ENCODE measurements at places on chromosomes 16 and 17.

DNA sequence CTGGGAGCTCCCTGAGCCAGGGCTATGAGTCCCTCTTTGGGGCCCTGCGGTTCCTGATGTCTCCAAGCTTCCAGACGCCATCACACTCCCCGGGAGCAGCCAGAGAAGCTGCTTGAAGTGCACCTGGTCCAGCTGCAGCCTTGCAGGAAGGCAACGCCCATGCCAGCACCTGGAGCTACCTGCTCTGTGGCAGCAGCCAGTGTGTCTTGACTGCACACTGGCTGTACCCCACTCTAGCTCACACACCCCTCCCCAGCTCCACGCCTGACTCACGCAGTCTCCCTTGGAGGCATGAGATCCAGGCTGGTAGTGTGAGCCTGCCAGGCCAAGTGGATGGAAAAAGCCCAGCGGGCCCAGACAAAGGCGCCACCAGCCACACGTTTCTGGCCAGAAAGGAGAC is 63.3 kb downstream of the USP32 start:
- no peak for DNase-seq

DNA sequence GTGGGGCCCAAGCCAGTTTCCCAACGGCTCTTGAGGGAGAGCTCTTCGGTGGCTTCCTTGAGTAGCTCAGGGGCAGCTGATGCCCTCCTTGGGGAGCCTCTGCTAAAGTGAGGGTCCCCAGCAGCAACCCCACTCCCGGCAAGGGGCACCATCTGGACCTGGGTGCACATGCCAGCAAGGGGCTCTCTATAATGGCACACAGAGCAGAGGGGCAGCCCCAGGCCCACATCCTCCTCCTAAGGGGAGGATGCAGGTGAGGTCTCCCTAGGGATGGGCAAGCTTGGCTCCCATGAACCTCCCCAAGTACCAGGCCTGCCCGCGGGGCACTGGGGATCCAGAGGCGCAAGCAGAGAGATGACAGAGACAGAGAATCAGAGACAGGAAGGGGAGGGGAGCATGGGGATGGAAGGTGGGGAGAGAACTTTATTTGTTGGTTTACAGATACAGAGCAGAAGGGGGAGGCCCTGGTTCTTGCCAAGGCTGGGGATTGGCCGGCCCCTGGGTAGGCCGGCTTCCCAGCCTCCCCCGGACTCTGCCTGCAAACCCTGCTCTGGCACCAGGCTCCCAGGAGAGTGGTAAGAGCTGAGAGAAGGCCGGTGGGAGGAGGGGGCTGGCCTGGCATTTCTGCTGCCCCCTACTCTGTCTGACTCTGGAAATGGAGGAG is 61.4 kb downstream of the SRCIN1 start:
- no peak for DNase-seq

DNA sequence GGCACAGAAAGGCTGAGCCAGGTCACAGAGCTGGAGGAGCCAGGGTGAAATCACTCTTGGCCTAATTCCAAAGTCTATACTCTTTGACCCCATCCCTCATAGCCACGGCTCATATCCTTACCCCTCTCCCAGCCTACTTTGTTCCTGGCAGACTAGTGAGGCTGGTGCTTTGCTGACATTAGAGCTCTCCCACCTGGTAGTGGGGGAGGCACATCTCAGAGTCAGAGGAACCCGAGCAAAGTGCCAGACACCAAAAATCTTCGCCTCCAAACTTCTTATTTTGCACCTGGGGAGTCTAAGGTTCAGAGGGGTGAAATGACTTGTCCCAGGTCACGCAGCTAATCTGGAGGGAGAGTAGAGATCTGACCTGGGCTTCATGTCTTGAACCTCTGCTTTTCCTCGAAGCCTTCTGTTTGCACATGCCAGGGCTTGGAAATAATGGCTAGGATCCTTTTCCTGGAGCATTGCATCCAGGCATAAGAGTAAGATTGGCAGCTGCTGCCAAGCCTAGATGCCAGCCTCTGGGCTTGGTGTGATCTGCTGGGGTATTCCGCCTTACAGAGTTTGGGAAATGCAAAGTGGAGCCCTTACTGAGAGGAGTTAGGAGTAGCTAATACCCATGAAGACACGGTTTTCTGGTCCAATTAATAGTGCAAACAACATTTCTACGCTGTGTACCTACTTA is 126.9 kb downstream of the SPACA3 start:
- DNase-seq = no peak

- DNase-seq = no peak
These were observed 155.2 kb upstream of the KCNJ16 start for GRCh38 chr17:69919789-69920188.

DNA sequence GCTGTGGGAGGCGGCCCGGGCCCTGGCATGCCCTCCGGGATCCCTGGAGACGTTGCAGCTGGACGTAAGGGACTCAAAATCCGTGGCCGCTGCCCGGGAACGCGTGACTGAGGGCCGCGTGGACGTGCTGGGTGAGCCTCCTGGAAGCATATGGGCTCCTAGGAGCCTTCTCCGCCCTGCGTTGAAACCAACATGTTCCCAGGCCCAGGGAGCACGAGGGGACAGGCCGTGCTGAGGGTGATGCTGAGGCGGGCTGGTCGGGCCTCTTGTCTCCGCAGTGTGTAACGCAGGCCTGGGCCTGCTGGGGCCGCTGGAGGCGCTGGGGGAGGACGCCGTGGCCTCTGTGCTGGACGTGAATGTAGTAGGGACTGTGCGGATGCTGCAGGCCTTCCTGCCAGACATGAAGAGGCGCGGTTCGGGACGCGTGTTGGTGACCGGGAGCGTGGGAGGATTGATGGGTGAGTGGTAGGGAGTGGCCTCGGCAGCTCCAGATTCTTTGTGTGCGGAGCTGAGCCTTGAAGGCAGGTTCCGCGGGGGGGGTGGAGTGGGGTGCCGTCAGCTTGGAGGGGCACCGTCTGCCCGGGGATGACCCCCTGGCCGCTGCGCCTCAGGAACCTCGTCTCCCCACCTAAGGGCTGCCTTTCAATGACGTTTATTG is 567 bp downstream of the HSD17B1 start:
- no peak for DNase-seq

- no peak for DNase-seq
These were observed 24.0 kb downstream of the PCTP start for GRCh38 chr17:55774846-55775271.

DNA sequence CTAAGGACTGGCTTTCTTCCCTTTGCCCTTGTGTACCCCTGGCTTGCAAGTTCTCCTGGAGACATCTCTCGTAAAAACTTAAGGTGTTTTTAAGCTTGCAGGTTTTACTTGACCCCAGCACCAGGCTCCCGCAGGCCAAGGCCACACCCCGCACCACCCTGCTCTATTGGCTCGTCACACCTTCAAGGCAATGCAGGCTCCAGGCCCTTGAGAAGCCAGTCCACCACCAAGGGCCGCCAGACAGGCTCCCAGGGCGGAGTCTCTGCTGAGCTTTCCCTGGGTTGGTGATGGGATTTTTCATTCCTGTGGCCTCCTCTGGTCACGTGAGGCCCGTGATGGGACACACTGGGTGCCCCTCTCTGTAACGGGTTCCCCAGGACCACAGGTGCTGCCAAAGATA is 9.9 kb downstream of the CSNK1D start:
- DNase-seq = no peak

DNA sequence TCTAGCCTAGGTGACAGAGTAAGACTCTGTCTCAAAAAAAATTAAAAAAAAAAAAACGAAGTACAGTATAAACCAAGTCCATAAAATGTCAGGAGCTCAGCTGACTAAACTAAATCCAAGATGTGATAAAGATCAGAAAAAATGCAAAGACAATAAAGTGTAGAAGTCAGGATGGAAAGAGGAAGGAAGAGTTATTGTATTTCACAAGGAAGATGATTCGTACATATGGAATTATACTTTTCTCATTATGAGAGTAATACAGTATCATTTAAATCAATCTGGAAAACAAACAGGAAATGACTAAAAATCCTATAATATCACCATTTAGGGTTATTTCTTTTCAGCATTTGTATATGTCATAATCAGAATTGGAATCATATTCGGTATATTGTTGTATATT is 11.4 kb upstream of the APOH start:
- peak; percentile 70 for DNase-seq

- DNase-seq = no peak
These were observed 1.8 kb downstream of the KRTAP9-4 start for GRCh38 chr17:41251261-41251660.

- DNase-seq = no peak
These were observed 2.4 kb upstream of the EIF1 start for GRCh38 chr17:41686281-41686680.

- no peak for DNase-seq
These were observed 94.1 kb downstream of the MRM3 start for GRCh38 chr17:876272-876671.

DNA sequence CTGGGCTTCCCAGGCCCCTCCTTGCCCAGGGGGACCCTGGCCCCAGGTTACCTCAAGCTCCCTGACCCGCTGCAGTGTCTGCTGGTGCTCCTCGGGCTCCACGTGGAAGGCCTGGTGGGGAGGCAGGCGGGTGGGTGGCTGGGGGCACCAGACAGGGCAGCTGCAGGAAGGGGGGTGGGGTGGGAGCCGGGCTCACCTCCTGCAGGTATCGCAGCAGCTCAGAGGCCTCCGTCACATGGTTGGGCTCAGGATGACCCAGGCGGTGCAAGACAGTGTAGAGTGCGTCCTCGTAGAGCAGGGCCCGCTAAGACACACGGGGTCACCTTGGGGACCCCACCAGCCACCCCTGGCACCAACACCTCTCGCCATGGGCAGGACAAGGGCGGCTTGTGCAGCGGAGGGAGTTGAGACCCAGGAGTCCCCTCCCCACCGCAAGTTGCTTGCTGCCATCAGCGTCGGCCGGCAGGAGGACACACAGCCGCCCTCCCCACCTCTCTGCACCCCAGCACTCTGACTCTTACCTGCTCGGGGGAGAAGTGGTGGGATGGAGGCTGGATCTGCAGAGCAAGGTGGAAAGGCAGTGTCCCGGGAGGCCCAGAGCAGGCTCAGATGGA is 1.1 kb downstream of the UNC13D start:
- DNase-seq = no peak

GRCh38 chr16:51150165-51150887 is 744 bp downstream of the SALL1 start:
- peak; percentile 22 for DNase-seq

DNA sequence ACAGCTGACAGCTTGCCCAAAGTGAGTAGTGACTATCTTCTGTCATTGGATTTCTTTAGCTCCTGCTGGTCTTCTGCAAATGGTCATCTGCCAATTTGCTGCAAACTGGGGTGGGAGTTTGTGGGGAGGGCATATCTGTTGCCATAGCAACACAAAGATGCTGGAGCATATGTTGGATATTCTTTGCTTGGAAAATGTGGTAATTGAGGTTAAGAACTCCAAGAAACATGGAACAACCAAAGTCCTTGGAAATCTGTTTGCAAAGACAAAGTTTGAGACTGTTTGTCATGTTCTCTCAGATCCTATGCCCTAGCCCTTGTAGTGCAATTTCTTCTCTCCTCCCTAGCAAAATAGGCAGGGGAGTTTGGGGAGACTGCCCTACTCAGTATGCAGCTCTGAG is 155.3 kb downstream of the PRKCB start:
- DNase-seq = no peak

DNA sequence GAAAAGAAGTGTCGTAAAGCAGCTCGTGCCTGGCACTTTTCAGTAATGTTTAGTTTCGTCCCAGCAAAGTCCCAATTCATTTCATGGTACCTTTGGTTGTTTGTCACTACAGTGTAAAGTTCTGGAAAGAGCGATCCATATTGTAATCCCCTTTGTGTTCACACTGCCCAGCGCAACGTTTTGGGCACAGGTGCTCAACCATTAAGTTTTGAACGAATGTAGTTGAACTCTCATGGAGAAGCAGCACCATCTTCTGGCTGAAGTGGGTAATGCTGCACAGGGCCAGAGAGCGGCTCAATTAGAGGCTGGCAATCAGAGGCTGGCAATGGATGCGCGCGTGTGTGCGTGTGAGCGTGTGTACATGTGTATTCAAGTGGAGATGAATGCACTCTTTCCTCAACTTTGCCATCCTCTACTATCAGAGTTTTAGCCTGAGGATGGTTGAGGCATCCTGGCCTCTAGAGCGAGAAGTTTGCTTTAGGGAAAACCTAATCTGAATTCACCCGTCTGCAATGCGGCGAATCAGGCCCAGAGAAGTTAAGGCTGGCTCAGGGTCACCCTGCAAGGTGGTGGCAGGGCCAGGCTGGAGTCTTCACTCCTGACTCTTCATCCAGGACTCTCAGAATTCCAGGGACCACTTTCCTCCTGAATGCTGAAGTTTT is 29.9 kb downstream of the DYNLL2 start:
- DNase-seq = peak; percentile 79

GRCh38 chr17:63399856-63400255 is 46.2 kb downstream of the CYB561 start:
- no peak for DNase-seq

- DNase-seq = peak; percentile 54
These were observed 54.4 kb upstream of the ICAM2 start for GRCh38 chr17:64074704-64075426.

DNA sequence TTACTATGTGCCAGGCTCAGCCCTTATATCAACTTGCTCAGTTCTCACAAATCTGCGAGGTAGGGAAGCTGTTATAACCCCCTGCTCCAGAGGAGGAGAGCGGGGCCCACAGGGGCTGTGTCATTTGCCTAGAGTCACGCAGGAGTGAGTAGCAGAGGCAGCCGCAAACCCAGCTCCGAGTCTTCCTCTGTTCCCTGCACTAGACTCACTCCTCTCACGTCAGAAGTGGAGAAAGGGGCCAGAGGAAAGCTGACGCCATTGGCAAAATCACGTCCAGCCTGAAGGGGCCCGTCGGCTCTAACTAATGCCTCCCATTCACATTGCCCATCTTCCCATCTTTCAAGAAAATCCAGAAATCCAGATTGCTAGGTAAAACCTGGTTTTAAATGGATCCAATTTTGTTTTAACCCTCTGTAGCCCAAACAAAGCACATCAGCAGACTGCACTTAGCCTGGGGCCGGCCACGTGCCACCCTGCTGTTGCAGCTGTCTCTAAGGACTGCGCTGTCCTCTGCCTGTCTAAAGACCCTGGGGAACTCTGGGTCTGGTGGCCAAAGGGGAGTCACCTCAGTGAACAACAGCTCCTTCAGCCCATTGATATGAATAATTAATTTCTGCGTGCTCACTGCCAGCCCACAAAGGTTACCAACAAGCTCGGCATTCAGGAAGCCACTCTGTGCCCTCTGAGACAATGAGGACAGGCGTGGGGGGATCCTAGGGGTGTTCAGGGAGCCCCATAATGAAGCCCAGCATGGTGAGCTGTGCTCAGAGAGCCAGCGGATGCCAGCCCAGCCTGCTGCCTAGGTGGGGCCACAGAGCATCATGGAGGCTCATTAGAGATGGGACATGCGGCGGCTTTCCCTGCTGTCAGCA is 36.7 kb upstream of the ABR start:
- DNase-seq = no peak

- peak; percentile 53 for DNase-seq
These were observed 340.7 kb upstream of the DYNLRB2 start for GRCh38 chr16:80200079-80200478.

All from ELR (cell line).